ENCODE measurements at places on chromosomes 1 and 21.

- DNase-seq, result no peak
Observed at GRCh38 chr1:94528826-94529225, 12.7 kb downstream of the F3 start.

GRCh38 chr1:94864821-94865220, 44.7 kb downstream of the SLC44A3 start:
- DNase-seq, result no peak

DNA sequence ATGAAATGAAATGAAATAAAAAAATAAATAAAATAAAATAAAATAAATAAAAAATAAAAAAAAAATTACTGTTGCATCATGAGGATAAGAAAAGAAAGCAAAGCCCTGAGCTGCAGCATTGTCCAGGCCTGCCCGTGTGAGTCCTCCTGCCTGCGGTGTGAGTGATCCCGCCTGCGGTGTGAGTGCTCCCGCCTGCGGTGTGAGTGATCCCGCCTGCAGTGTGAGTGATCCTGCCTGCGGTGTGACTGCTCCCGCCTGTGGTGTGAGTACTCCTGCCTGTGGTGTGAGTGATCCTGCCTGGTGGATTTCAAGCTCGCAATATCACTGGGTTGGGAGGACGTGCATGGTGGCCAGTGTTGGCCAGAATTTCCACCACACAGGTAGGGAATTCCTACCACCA, 22.4 kb upstream of the PTTG1IP start:
- no peak for DNase-seq

DNA sequence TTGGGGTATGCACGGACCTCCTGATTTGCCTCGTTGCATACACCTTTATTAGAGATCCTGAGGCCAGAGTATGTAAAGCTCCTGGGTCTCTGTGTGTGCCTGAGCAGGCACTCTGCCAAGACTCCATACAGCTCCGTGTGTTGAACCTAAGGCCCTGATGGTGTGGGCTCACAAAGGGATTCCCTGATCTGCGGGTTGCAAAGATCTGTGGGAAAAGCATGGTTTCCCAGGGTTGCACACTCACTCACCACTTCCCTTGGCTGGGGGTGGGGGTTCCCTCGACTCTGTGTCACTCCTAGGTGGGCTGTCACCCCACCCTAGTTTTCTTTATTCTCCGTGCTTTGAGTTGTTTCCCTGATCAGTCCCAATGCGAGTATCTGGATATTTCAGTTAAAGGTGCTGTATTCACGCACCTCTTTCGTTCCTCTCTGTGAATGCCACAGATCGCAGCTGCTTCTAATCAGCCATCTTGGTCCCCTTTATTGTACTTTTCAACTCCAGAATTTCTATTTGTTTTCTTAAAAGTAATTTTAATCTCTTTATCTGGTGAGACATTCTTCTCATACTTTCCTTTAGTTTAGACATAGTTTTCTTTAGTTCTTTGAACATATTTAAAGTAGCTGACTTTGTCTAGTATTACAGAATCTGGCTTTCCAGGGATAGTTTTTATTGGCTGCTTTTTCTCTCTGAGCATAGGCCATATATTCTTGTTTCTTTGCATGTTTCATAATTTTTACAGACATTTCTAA, 39.0 kb upstream of the F3 start:
- no peak for DNase-seq

GRCh38 chr1:226945858-226946245, 5.8 kb downstream of the COQ8A start:
- no peak for DNase-seq

- DNase-seq, result peak; percentile 82
Observed at GRCh38 chr1:203039609-203040512, 13.6 kb downstream of the PPFIA4 start.

GRCh38 chr1:153967107-153967999, at the start of gene CREB3L4:
Gene CREB3L4 (plus strand): TSS chr1:153967902. CDS start chr1:153968526, 624 bp downstream.
- DNase-seq, result peak; percentile 100

DNA sequence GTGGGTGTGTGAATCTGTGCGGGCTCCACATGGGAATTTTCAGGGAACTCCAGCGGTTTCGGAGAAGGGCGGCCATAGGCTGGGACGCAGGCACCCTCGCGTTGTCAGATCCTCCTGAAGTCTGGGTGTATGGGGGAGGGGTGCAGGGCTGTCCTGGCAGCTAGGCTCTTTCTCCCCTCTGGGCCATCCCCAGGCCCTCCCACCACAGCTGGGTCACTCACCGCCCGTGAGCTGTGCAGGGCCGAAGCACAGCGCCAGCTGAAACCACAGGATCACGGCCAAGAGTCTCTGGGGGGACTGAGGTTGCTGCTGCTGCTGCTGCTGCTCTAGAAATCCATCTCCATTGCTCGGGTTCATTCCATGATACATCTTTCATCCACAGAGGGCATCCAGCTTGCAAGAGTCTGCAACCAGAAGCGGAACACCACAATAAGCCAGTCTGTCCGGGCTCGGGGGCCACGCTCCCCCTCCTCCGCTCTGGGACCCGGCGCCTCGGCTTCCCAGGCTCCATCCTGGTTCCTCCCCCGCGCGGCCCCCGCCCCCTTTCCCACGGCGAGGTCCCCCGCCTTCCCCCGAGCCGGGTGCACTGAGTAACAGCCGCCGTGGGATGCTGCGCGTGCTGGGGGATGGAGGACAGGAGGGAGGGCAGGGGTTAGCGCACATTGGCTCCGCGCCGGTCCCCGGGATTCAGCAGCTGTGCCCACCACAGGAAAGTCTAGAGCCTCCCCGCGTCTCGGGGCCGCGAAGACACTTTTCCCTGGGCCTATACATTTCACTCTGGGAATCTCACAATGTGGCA, 720 bp downstream of the SUSD4 start:
- peak; percentile 65 for DNase-seq

DNA sequence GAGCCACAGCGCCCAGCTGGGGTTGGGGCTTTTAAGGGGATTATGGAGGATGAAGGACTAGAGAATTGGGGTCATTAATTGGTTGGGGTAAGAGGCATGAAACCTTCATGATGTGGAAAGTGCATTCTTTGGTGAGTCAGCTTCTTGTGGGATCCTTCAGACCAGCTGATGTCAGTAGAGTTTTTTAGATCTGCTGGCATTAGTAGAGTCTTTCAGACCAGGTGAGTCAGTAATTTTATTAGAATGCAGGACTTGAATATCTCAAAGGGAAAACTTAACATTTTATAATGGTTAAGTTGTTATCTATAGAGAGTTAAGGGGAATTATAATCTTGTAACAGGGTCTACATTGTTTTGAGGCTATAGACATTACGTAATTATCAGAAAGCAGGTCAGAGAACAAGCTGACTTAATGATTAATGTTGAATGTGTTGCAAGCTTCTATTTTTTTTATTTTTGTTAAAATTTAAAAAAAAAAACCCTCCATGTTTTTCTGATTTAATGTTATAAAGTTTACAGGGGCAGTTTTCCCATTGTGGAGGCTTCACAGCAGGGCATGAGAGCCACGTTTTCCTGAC, 160.9 kb upstream of the FMN2 start:
- DNase-seq, result peak; percentile 37

- DNase-seq, result no peak
Observed at GRCh38 chr1:200887772-200888348, 6.8 kb upstream of the INAVA start.

DNA sequence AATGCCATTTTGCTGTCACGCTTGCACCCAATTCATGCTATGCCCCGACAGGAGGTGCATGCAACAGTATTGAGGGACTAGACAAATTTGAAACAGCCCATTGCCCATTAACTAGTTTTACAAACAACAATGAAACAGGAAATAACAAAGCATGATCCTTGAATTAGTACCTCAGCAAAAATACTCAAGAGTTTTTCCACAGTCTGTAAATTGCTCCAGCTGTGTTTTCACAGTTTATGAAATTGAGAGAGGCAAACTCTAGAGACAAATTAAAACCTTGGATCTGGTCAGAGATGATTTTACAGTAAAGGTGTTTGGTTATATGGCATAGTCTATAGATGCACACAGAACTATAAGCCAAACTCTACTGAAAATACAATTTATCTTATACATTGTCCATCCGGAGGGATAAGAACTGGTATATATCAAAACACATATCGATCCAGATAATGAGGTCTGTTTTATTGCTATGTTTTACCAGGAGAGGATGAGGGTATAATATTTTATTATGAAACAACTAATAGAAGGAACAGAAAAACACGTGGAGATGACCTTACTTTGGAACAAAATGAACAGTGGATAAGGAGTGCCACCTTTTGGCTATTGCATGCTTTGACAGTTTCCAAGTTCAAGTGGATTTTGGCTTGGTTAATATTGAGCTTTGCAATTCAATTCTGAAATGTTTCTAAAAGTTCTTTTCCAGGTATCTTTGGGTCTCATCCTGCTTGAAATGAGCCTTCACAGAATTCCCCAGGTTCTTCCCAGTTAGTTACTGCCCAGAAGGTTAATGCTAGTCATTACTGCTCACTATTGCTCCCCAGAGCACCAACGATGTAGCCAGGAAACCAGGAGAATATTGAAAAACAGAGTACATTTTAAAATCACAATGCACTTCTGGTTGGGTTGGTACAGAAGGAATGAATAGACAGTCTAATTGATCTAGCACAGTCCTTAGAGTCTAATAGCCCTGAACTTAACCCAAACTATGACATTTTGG, 45.7 kb downstream of the ZC3H11B start:
- DNase-seq, result peak; percentile 67

- DNase-seq, result no peak
Observed at GRCh38 chr21:25503981-25504380, 103.3 kb downstream of the MRPL39 start.

GRCh38 chr1:182143825-182144645, 82.5 kb upstream of the ZNF648 start:
- peak; percentile 71 for DNase-seq
